Naive thymus-derived CD8-positive, alpha-beta T cell (primary cell): ENCODE measurements at places on chromosomes 12 and 14.

DNA sequence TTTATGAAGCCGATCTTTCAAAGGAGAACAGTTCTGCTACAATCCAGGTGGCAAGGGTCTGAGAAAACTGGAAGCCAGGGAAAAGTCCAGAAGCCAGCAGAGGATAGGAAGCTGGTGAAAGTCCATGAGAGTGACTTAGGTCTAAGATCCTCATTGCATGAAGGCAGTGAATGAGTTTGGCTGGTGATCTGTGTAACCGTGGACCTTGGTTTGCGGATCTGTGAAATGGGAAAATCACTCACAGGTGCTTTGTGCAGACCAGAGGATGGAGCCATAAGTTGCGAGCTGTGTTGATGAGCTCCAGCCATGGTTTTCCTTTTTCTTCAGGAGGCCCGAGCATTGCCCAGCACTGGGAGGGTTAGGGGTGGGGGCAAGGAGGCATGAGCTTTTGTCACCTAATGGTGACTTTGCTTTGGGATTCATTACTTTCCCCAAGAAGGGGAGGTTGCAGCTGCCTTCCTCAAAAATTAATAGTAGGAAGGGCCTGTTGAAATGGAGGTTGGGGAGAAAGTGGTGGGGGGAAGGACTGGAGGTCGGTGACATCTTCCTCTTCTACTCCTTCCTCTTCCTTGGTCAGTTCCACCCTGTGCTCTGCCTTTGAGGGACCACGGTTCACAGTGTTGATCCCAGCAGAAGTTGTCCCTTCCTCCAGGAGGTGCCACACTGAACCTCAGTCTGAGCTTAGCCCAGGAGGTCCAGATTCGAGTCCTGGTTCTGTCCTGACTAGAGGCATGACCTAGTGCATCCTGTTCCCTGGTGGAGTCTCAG lies 20.3 kb upstream of the SERPINA6 start:
- no peak for DNase-seq

DNA sequence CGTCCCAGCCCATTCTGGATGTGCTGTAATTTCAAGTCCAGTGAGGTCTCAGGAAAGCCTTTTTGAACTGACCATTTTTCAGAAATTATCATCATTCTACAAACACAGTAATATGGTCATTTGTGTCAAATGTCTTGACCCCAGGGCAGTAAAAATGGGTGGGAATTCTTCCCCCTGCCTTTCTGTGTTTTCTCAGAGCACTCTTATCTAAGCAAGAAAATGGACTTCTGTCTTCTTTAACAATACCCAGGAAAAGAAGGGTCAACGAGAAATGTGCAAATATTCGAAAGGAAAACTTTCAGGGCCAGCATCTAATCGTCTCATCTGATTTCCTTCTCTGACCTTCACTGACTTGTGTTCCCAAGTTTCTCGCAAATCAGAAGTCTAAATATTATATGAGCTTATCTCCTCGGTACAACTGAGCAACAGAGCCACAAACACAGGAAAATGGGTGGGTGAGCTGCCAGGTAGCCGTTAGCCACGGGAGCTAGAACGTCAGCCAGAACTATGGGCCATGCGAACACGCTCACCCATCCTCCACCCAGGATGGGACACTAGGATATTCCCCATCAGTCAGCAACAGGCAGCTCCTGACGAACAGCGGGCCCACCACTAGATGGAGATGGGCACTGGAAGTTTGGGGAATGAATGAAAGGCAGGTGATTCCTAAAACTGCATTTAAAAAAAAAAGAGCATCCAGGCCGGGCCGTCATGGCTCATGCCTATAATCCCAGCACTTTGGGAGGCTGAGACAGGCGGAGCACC lies 57.1 kb downstream of the VWF start:
- DNase-seq: no peak

DNA sequence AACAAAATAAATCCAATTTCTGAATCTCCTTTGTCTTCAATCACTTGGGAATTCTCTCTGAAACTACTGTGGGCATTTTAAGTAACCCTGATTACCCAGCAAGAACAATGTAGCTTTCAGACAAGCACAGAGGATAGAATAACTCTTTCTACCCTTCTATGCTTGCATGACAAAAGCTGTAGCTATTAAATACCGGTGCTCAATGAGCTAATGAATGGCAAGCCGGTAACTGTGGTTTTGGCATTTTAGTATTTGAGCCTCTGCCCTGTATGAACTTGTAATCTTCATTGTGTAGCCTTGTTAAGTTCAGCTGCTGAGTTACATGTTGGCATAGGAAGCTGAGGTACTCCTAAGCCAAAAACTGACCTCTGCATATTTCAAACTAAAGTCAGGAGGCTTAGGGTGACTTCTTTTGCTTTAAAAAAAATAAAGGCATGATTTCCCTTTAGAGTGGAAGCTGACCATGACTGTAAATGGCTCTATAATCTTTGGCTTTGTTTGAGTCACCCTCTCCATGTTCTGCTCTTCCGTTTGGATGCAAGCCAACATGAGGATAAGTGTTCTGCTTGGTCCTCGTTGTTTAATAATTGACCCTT lies 171.0 kb upstream of the HIF1A start:
- no peak for DNase-seq

DNA sequence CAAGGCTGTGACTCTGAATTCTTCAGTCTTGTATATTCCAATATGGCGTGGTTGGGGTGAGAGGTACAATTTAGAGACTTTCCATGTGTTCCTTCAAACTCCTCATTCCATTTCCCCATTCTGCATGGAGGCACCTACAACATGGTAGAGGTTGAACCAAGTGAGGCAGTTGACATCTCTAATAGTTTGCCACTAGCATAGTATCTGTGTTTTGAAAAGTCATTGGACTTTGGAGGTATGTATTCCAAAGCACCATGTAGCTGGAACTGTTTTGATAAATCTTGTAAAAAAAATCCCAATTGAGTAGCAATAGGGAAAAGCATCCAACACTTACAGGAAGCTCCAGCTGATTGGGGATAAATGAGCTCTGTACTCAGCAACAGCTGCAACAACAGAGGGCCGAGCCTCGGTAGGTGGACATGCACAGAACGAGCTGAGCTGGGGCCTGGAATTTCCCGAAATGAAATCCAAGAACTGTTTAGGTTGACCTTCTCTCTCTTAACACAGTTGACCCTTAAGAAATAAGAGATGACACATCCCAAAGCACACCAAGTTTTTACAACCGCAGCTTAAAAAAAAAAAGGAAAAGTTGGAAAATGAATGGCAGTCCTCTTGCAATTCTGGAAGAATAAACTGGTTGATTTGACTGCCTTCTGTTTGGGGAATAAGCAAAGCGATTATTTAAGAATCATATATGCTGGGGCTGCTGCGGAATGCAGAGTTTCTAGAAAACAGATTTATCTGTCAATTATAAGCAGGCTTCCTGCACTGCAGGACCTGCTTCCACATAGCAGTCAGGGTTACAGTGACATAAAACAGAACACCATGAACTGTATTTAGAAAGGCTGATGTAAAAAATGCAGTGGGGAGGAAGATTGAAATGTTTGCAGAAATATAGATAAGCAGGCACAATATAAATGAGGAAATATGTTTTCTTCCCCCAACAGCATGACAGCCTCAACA lies 194.6 kb upstream of the KRR1 start:
- DNase-seq: no peak

- DNase-seq: no peak
Observed at GRCh38 chr14:105120056-105120455, 48.5 kb downstream of the JAG2 start.

GRCh38 chr12:117313926-117314325 lies 47.5 kb downstream of the NOS1 start:
- no peak for DNase-seq
